Natural killer cell (primary cell): ENCODE measurements at places on chromosomes 4 and X. TPM values are rescaled to one million over a fixed set of nuclear protein-coding genes. Genes with fewer than 3 reads are reported as not detected.

The TLL1 gene
- total RNA-seq = not detected

The IRF2 gene
- 50.6 TPM for total RNA-seq

The APLN gene
- 0.07 TPM for total RNA-seq

The PCGF3 gene
- total RNA-seq = 97.2 TPM

The PNPLA4 gene
- total RNA-seq = 2.8 TPM

The PAGE2B gene
- total RNA-seq = 1.2 TPM

The ABCG2 gene
- 0.61 TPM for total RNA-seq

The ADGRA3 gene
- total RNA-seq = 5.5 TPM

The DHRSX gene
- 22.9 TPM for total RNA-seq

The FGF13 gene
- not detected for total RNA-seq

The CLNK gene
- 1.1 TPM for total RNA-seq

The C1GALT1C1 gene
- total RNA-seq = 6.7 TPM

The CWH43 gene
- not detected for total RNA-seq

The MAGEB2 gene
- not detected for total RNA-seq

The UPF3B gene
- total RNA-seq = 12.4 TPM

The MAGEB1 gene
- total RNA-seq = not detected

The ABLIM2 gene
- total RNA-seq = 2.8 TPM

The FREM3 gene
- not detected for total RNA-seq

The SLITRK4 gene
- 0.28 TPM for total RNA-seq

The HERC3 gene
- 59.1 TPM for total RNA-seq

The MAGEC2 gene
- not detected for total RNA-seq

The STK26 gene
- 62.5 TPM for total RNA-seq

The PCSK1N gene
- total RNA-seq = 0.35 TPM

The GPR78 gene
- total RNA-seq = not detected

The ALB gene
- not detected for total RNA-seq

The PLP1 gene
- not detected for total RNA-seq

The STEEP1 gene
- 23.5 TPM for total RNA-seq

The CABS1 gene
- total RNA-seq = not detected

The MYOZ2 gene
- not detected for total RNA-seq

The GAGE12E gene
- not detected for total RNA-seq

The CACNA1F gene
- total RNA-seq = 0.66 TPM

The PFKFB1 gene
- 0.73 TPM for total RNA-seq

The CSAG3 gene
- total RNA-seq = not detected

The CITED1 gene
- total RNA-seq = not detected

The SMIM31 gene
- not detected for total RNA-seq

The ZCCHC12 gene
- not detected for total RNA-seq

The MFAP3L gene
- 2.8 TPM for total RNA-seq

The LRIT3 gene
- total RNA-seq = 0.12 TPM

The ARHGAP10 gene
- 28.7 TPM for total RNA-seq

The NUDT11 gene
- total RNA-seq = 3.1 TPM

The VCX3B gene
- not detected for total RNA-seq

The GCNA gene
- total RNA-seq = 4.5 TPM

The NXF3 gene
- total RNA-seq = not detected

The BOD1L1 gene
- total RNA-seq = 67.7 TPM

The SLIT2 gene
- total RNA-seq = not detected
